ENCODE measurements at places on chromosomes 1 and 21.

DNA sequence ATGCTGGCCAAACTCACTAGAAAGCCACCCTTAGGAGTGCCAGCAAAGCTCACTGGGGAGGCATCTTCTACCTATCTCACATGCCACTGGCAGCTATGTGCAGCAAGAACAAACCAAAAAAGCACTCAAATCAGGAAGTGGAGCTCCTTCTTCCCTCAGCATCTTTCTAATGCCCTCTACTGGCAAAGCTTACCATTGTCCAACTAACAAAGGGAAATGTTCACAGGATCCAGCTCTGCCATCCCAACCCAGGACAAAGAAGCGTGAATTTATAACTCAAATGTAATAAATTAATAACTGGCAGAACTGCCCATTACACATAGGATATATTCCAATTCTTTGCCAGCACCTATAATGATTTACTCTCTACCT is 38.9 kb downstream of the LEPR start:
- no peak for DNase-seq

DNA sequence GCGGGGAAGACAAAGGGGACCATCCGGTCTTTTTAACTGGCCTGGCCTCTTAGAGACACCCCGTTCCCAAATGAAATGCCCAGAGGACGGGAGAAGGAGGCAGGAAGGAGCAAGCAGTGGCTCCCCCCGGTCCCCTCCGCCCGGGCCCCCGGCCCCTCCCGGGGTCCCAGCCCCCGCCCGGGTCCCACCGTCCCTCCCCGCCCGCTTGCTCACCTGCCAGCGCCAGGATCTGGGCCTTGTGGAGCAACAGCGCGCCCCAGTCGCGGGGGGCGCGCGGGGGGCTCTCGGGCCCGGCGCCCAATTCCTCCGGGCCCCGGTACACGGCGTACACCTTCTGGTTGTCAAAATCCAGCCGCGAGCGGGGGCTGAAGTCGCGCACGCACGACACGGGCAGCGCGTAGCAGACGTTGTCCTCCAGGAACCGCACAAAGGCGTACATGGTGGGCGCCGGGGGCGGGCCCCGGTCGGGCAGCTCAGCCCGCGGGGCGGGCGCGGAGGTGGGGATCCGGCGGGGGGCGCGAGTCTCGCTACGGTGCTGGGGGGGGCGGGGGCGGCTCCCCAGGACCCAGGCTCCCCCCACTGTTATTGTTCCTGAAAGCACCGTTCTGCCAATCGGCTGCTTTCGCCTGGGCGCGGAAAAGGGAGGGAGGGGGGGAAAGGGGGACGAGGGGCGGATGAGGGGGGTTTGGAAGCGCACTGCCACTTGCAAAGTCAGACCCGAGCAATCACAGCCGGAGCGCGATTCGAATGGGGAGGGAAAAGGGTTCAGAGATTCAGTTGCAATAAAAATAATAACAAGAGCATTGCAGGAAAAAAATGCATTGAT is at the start of gene BEND5:
Gene BEND5, minus strand, starts transcription at position 499 of the 826 bp plus-strand sequence. Its CDS starts 60 bp downstream, at position 439.
- DNase-seq = no peak

DNA sequence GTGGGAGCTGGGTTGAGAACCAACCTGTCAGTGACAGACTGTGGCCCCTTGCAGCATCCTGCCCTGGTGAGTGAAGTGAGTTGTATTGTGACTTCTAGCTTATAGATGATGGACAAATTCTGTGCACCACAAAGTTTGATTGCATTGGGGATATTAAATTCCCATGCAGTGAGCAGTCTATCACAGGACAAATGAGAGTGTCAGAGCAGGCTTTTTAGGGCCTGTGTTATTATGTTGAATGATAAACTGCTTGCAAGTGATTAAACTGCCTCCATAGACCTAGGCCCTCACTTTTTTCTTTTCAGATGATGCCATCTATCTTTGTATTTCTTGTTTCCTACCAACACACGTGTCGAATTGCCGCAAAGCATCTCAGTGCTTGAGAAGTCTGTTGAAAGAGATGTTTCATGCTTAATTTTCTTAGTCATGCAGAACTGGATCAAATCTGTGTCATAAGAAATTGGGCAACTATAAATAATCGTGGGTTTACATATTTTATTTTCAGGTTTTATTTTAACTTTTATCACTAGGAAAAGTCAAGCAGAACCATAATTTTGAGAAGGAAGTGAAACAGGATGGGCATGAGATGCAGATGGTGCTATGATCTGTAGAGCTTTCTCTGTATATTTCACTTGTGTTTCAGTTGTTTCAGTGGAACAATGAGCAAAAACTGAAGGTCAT is 199.2 kb downstream of the S1PR1 start:
- no peak for DNase-seq

- no peak for DNase-seq
Measured at GRCh38 chr21:14751602-14752344, 205.7 kb upstream of the SAMSN1 start.

- DNase-seq = no peak
Measured at GRCh38 chr1:67133177-67133576, 1.6 kb downstream of the C1orf141 start.

- DNase-seq = no peak
Measured at GRCh38 chr1:223794136-223794880, 51.4 kb downstream of the TP53BP2 start.

DNA sequence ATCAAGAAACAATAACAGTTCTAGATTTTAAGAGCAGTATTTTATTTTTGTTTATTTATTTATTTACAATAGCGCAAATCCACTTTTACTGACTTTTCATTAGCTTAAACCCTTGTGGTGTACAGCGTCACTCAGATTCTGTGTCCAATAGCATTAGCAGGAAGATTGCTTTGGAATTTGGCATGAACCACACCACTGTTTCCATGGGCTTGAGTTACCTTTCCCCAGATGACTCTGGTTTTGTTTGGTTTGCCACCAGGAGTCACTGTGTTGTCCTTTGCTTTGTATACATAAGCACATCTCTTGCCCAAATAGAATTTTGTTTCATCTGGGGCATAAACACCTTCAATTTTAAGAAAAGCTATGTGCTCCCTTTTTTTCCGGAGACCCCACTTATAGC is 25.9 kb upstream of the SNRPE start:
- no peak for DNase-seq

DNA sequence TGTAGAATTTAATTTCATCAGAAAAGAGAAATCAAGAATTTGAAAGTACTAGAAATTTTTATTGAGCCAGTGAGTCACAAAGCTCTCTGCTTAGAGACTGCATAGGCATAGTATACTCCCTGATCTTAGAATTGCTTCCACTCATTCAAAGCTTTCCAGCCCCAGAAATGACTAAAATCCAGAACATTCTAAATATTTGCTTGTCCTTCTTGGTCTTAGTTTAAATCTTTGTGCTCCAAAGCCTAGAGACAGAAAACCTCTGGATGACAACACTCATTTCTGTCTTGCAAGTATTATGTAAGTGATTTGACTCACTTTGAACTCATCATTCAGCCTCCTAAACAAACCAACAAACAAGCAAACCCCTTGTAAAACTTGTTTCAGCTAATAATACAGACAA is 74.2 kb downstream of the PTPRC start:
- no peak for DNase-seq

DNA sequence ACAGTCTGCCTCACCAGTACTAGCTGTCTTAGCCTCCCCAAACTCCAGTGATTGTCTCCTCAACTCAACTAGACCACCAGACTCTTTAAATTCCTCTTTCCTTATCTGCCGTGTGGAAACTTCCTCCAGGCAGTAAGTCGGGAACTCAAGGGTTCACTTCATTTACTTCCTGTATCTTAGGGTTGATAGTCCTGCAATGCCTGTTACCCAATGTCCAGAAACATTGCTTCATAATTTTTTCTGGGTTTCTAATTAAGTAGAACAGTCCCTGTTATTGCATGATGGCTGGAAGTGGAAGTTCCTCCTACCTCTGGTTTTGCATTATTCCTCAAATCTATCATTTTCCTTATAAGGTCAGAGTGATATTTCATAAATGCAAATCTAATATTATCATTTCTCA is 60.8 kb upstream of the RNF11 start:
- DNase-seq = no peak

GRCh38 chr1:43545695-43546387 is 15.2 kb downstream of the PTPRF start:
- no peak for DNase-seq

GRCh38 chr1:75579046-75579445 is 31.9 kb downstream of the SLC44A5 start:
- DNase-seq = no peak

GRCh38 chr1:164688791-164689190 is 129.8 kb downstream of the PBX1 start:
- DNase-seq = no peak

DNA sequence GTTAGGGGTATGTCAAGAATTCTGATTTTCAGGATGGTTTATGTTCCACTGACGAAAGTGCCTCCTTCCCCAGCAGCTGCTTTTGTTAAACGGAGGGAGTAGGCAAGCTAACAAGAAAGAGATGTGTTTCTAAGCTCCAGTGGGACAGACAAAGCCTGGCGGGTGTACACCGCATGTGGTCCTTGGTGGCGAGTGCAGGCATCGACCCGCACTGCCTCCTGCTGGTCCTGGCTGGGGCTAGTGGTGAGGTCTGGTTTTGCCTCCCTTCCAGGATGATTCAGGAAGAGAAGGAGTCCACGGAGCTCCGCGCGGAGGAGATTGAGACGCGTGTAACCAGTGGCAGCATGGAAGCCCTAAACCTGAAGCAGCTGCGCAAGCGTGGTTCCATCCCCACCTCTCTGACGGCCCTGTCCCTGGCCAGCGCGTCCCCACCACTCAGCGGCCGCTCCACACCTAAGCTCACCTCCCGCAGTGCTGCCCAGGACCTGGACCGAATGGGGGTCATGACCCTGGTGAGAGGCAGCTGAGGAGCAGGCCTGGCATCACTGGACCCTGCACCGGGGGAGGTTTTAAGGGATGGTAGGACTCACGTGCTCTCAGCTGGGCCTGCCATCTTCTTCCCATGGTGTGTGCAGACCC is 29.0 kb downstream of the PPFIA4 start:
- DNase-seq = no peak

DNA sequence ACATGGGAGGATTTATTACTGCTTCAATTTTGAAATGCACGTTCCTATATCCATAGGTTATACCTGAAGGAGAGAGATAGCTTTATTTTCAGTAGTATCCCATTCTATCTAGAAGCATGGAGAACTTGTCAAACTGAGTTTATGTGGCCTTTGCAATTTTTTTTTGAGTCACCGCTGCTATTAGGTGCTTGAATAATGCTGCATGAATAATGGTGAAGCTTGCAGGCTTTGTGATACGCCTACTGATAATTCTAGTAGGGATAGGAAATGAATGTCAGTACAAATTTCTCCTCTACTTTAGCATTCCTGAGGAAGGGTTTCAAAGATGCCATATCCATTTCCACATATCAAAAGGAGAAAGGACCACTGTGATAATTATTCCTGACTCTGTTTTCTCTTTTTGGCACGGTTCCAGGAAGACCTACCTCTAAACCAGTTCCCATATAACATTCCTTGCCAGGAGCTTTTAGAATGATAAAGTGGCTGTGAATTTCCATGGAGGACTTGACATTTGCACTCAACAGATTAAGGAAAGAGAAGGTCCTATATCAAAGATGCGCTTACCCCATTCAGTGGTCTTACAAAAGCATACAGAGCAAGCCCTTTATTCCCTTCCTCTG is 83.5 kb downstream of the SPATA46 start:
- no peak for DNase-seq

- no peak for DNase-seq
Measured at GRCh38 chr1:76799700-76800099, 67.6 kb upstream of the ST6GALNAC5 start.

- no peak for DNase-seq
Measured at GRCh38 chr21:25002676-25003075, 604.6 kb downstream of the MRPL39 start.

DNA sequence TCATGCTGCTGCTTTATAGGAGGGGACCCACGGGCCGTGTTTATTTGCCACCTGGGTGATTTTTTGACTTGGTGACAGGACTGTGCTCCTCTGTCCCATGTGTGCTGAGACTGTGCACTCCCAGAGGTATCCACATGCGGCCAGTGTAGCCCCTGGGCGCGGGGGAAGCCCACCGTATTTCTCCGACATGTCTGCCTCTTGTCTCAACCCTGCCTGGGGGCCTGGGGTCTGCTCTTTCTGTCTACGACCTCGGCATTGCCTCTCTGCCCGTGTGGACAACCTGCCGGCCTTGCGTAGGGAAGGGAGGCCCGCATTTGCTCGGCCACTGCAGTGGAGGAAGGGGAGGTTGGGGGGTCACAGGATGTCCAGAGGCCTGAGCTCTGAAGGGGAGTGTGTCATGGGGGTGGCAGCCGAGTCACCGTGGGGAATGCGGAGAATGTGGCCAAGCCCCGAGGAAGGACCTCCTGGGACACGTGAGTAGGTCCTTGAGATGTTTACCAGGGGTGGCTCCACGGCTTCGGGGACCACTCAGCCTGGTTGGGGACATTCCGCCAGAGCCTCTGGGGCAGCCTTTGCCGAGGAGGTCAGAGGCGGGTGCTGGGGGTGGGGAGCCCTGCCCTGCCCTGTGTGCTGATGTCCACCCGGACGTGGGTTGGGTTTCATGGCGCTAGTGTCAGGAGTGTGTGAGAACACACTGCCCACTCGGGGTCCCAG is 11.0 kb downstream of the PRKCZ start:
- no peak for DNase-seq

DNA sequence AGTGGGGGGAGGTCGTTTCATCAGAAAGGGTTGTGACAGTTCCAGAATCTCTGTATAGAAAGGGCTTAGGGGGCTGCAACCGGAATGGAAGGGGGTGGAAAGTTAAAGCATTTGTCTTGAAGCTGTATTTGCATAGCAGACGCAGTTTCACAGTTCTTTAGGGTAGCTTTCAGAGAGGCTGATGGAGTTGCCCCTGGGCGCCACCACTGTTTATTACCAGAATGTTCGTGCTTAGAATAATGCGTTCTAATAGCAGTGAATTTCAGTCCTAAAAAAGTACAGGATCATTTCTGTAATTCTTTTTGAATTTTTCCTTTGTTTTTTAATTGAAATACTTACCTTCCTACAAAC is 1.3 kb downstream of the EXO1 start:
- no peak for DNase-seq

DNA sequence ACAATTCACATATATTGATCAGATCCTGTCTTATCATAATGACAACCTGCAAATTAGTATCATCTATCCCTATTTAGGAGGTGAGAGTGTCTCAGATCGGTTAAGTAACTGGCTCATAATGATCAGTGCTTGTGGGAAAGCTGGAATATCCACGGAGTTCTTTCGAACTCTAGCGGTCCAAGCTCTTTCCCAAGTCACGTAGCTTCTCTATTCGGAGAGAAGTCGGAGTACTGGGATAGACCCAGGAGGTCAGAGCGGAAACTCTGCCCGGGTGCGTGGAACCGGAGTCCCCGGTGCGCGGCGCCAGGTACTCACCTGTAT is 339 bp downstream of the PTGS2 start:
- DNase-seq = no peak

GRCh38 chr1:152151646-152152045 is 7.4 kb downstream of the RPTN start:
- no peak for DNase-seq

DNA sequence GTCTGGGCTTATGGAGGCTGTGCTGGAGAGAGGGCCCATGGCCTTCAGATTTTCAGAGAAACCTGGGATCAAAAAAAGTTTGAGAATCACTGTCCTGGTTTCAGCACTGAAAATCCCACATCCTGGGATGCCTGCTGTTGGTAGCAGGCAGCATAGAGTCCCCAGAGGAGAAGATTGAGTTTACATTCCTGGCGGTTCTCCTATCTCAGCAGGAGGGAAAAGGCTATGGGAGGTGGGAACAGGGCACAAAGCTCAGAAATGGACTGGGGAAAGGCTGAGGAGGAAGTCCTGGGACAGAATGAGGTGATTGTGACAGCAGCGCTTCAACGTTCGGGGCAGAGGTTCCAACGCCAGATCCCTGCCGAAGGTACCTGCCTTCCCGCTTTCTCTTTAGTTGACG is 103.4 kb downstream of the ETS2 start:
- DNase-seq = no peak

- DNase-seq = no peak
Measured at GRCh38 chr1:27163093-27163492, 8.2 kb upstream of the SLC9A1 start.

GRCh38 chr1:116938216-116938615 is 28.5 kb downstream of the PTGFRN start:
- DNase-seq = no peak

Measured in activated CD4-positive, alpha-beta memory T cell treated with anti-CD3 and anti-CD28 coated beads, Interleukin-2, amount 10 ng/mL, durations not matched to agents 7 days and 5 days (primary cell).